ENCODE measurements at places on chromosomes 2 and 18.

GRCh38 chr2:108449410-108450130 lies 564 bp downstream of the GCC2 start:
- DNase-seq = no peak

- no peak for DNase-seq
These were observed 177.9 kb downstream of the TPGS2 start for GRCh38 chr18:36650906-36651305.

DNA sequence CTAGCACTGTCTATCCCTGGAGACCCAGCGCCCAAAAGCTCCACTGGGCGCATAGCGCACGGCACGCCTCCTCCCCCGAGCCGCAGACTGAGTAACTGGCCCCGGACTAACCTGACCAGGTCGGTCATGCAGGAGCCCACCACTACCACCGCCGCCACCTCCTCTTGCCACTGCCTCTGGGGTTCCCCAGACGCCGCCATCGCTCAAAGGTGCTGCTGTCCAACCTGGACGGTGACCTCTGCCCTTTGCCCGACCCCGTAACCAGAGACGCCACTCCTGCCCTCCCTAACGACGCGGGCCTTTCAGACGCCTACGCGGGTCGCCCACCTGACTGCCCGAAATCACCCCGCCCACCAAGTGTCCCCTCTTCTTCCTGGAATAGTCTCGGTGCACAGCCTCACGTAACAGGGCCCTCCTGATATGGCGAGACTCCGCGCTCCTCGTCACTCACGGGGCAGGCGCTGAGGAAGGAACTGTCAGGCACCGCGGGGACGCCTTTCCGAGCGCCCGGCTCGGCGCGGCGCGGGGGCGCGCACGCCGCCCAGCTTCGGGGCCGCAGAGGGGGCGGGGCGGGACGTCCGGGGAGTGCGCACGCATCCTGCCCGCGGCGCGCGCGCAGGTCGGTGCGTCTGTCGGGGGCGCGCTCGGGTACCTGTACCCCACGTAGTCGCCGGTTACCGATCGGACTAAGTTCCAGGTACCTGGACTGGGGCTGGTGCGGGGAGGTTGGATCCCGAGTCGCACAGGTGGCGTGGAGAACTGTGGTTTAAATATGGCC lies at the start of the genes BABAM2 and RBKS:
Gene BABAM2 (plus strand): TSS at position 584 of the 778 bp plus-strand sequence. CDS start 3,828 bp downstream, outside the sequence.
Gene RBKS (minus strand): TSS at position 242 of the 778 bp plus-strand sequence. CDS start 42 bp downstream, at position 200.
- peak; percentile 71 for DNase-seq

- no peak for DNase-seq
These were observed 449.9 kb downstream of the LRATD1 start for GRCh38 chr2:15082105-15083058.

DNA sequence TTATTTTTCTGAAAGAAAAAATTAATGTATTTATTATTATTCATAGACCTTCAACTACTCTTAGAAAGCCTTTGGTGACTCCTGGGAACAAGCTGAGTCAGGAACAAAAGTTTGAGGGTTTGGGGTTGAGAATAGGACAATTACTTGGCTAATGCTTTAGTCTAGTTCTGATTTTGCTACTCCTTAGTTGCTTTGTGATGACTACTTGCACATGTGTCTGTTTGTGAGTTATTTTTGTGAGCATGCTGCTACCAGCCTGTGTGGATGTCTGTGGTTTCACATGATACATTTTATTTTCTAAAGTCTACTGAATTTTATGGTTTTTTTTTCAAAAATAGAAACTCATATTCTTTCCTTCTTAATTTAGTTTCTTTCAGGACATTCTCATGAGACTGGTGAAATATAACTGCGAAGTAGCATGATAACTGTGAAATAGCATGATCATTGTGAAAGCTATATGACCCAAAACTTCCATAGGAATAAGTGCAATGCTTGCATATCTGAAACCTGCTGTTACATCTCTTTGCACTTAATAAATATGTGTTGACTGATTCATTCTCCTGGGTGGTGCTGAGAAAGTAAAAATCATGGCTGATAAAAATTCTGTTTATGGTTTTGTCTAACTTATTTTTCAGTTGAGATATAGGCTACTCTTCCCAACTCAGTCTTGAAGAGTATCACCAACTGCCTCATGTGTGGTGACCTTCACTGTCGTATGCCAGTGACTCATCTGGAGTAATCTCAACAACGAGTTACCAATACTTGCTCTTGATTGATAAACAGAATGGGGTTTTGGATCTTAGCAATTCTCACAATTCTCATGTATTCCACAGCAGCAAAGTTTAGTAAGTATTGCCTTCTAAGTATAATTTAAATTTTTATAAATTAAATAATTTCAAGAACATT lies 17.9 kb upstream of the IL18R1 start:
- DNase-seq = no peak

- no peak for DNase-seq
These were observed 209.6 kb upstream of the SLC39A10 start for GRCh38 chr2:195447323-195447975.

GRCh38 chr18:46716827-46717226 lies 40.0 kb downstream of the ST8SIA5 start:
- no peak for DNase-seq

DNA sequence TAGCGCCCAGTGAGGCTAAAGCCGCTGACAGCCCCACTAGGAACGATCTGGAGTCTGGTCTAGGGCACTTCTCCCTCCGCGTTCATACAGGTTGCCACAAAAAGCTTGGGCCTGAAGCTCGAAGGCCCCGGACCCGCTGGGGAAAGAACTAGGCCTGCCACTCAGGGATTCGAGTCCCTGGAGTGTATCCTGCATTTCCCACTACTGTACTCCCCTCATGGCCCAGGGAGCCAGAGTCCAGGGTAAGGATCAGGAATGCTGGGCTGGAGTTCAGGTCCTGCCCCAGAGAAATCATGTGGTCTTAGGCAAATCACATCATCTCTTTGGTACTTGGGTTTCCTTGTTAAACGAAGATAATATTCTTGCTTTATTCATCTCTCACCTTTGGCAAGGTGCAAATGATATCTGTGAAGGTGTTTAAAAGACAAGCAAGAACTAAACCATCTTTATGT lies 1.4 kb upstream of the ZFP36L2 start:
- no peak for DNase-seq

- no peak for DNase-seq
These were observed 21.9 kb downstream of the APCDD1 start for GRCh38 chr18:10476338-10476791.

Data from esophagus squamous epithelium (tissue), 5 donors.